Epithelial cell of umbilical artery (primary cell): ENCODE measurements at places on chromosomes 3 and 15. TPM values are rescaled to one million over a fixed set of nuclear protein-coding genes. Genes with fewer than 3 reads are reported as not detected.

The VGLL3 gene
- total RNA-seq, result 3.2 and 5.6 TPM in 2 replicates

The NRG4 gene
- not detected in 2 replicates for total RNA-seq

The MYEF2 gene
- total RNA-seq, result 14.9 and 40.1 TPM in 2 replicates

The PIF1 gene
- 7.5 and 12.6 TPM in 2 replicates for total RNA-seq

The P2RY13 gene
- not detected in 2 replicates for total RNA-seq

The MTHFS gene
- 13.6 and 19.1 TPM in 2 replicates for total RNA-seq

The DUOXA2 gene
- total RNA-seq, result not detected in 2 replicates

The NEO1 gene
- 0.32 and 0.61 TPM in 2 replicates for total RNA-seq

The SNURF gene
- 11.2 and 23.7 TPM in 2 replicates for total RNA-seq

The STRA6 gene
- 0.32 and 1.5 TPM in 2 replicates for total RNA-seq

The NANOGP8 gene
- not detected in 2 replicates for total RNA-seq

The MUC20 gene
- total RNA-seq, result not detected in 2 replicates

The GASK1A gene
- total RNA-seq, result not detected in 2 replicates

The DNAH12 gene
- total RNA-seq, result under 0.01 TPM in 1 of 2 replicates, not detected in the other

The TJP1 gene
- total RNA-seq, result 71.6 and 76.0 TPM in 2 replicates

The GPR160 gene
- total RNA-seq, result 0.97 and 1.2 TPM in 2 replicates
